ENCODE measurements at places on chromosomes 12 and 14.

DNA sequence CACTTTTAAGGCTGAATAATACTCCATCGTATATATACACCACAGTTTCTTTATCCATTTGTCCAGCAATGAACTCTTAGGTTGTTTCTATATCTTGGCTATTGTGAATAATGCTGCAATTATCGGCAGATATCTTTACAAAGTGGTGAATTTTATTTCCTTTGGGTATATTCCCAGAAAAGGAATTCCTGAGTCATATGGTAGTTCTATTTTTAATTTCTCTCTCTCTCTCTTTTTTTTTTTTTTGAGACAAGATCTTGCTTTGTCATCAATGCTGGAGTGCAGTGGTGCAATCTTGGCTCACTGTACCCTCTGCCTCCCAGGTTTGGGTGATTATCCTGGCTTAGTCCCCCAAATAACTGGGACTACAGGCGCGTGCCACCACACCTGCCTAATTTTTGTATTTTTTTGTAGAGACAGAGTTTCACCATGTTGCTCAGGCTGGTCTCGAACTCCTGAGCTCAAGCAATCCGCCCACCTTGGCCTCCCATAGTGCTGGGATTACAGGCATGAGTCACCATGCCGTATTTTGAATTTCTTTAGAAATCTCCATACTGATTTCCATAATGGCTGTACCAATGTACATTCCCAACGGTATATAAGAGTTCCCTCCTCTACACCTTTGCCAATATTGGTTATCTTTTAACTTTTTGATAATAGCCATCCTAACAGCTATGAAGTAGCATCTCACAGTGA lies 98.4 kb downstream of the EFCAB11 start:
- H3K4me1 ChIP-seq, result no peaks in the 10 kb centered on the region
- H3K4me3 ChIP-seq, result no peak overlapping the region
- no peaks in the 10 kb centered on the region for H3K36me3 ChIP-seq

DNA sequence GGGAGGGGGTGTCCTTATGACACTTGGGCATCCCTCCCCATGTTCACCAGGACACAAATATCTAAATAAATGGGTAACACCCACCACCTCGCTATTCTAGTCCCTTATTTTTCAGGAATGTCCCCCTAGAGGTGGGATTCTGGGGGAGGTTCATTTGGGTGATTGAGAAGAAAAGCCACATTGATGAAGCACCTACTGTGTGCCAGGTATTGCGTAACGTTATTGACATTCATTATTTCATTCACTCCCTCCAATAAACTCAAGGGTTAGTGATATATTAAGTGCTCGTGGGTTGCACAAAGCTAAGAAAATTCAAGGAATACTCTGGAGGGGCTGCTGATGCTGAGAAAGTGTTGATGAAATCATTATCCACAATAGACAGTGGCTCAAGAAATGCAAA lies 92.5 kb upstream of the NOS1 start:
- no peaks in the 10 kb centered on the region for H3K27me3 ChIP-seq
- no peak overlapping the region for H3K27ac ChIP-seq
- H3K4me1 ChIP-seq, result no peaks in the 10 kb centered on the region
- DNase-seq, result no peak
- no peaks in the 10 kb centered on the region for H3K36me3 ChIP-seq
- no peak overlapping the region for H3K4me3 ChIP-seq

DNA sequence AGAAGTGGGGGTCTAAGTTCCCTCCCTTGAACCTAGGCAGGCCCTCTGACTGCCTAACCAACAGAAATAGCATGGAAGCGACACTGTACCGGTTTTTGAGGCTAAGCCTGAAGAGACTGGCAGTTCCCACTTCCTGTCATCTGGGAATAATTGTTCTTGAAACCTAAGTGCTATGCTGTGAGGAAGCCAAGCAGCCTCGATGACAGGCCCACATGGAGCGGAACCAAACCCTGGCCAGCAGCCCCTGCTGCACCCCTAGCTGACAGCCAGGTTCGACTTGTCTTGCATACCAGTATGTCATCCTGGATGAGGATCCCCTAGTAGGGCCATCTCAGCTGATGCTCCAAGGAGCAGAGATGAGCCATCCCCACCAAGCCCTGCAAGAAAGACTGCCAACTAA lies 6.4 kb upstream of the GPR68 start:
- H3K4me3 ChIP-seq, result no peak overlapping the region
- no peak overlapping the region for H3K27ac ChIP-seq
- no peaks in the 10 kb centered on the region for H3K36me3 ChIP-seq

- no peak overlapping the region for H3K4me3 ChIP-seq
- peak overlapping the region; percentile 9 for H3K27ac ChIP-seq
- DNase-seq, result no peak
- H3K36me3 ChIP-seq, result no peaks in the 10 kb centered on the region
Observed at GRCh38 chr12:106418970-106419369, 61.4 kb downstream of the POLR3B start.

- no peak overlapping the region for H3K27ac ChIP-seq
- DNase-seq, result no peak
- H3K36me3 ChIP-seq, result no peaks in the 10 kb centered on the region
- H3K4me1 ChIP-seq, result no peaks in the 10 kb centered on the region
Observed at GRCh38 chr14:64187331-64187730, 106.8 kb downstream of the ESR2 start.

DNA sequence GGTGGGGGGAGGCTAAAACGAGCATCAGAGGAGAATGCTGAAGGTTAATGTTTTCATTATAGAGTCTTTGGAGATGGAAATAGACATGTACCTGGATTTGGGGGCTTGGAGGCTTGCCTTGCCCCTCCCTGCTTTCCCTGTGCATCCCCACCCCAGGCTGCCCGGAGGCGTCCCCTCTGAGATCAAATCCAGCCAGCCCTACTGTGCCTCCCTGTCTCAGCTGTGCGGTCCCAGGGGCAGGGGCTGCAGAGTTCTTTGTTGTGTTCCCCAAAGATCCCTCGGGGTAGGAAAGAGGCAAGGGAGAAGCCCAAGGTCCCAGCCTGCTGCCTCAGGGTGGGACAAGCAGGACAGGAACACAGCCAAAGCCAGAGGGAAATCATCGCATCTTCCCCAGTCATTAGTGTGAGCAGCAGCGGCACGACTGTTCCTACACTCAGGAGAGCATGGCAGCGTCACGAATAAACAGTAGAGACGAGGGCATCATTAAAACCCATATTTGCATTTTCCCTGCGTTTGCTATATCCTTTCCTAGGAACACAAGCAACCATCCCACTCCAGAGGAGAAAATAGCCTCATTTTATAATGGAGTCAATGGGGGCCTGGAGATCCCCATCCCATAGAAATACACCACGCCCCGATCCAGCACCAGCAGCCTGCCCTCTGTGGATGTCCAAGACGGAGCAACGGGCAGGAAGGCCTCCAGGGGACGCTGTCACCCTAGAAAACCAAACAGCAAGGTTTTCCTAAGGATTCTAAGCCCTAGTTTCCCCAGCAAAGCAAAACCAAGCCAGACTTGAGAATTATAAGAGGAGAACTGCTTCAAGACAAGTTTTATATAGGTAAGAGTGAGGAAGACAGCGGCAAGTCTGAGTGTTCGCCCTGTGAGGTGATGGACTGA lies 32.4 kb downstream of the ANO2 start:
- H3K4me1 ChIP-seq, result no peaks in the 10 kb centered on the region
- no peak overlapping the region for H3K27ac ChIP-seq
- DNase-seq, result no peak

DNA sequence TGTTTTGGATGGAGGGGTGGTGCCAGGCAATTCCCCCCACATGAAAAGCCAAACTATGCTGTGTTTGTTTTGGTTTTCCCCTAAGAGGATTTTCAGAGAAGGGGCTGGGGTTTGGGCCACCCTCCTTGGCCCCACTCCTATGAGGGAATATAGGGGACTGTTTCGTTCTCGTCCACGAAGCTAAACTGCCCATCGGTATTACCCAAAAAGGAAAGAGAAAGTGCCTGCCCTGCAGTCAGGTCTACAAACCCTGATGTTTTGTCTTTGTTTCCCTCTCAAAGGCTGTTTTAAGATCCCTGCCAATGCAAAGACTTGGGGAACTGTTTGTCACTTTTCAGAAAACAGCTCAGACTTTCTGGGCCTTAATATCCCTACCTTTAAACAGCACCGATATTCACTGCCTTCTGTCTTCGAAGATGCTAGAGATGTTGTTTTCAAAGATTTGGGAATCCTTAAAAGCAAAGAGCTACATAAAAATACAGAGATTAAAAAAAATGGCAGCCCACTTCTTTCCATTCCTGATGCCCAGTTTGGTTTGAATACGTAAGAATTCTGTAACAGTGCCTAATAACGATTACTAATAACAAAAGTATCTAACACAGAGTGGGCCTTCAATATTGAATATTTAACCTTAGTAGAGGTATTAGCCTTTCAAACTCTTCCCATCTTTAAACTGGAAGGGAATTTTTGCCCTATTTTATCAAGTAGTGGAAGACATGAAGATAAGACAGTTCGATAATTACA lies 518.4 kb downstream of the MED13L start:
- no peaks in the 10 kb centered on the region for H3K36me3 ChIP-seq
- peaks cover 6% of the 10 kb centered on the region for H3K27me3 ChIP-seq
- no peak for DNase-seq
- H3K4me1 ChIP-seq, result no peaks in the 10 kb centered on the region

DNA sequence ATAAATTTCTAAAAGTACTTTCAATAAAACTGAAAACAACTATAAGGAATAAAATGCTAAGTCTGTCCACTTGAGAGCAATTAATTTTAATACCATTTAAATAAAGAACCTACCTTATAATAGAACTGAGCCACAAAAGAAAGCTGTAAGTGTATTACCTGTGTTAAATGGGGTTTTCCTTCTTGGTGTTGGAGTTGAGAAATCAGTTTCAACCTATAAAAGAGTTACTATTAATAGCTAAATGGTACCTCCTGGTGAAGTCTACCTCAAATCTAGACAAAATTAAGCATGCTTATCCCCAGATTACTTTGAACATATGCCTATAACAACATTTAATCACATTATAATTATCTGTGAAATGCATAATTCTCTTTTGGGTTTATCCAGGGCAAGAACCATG lies 48.8 kb downstream of the MIS18BP1 start:
- H3K27me3 ChIP-seq, result no peaks in the 10 kb centered on the region
- no peak for DNase-seq
- H3K4me3 ChIP-seq, result no peak overlapping the region
- H3K36me3 ChIP-seq, result no peaks in the 10 kb centered on the region
- no peak overlapping the region for H3K27ac ChIP-seq

Measured in tibial nerve (tissue), 4 donors.